Liver (tissue), 10 donors: ENCODE measurements at places on chromosomes 1 and 21.

DNA sequence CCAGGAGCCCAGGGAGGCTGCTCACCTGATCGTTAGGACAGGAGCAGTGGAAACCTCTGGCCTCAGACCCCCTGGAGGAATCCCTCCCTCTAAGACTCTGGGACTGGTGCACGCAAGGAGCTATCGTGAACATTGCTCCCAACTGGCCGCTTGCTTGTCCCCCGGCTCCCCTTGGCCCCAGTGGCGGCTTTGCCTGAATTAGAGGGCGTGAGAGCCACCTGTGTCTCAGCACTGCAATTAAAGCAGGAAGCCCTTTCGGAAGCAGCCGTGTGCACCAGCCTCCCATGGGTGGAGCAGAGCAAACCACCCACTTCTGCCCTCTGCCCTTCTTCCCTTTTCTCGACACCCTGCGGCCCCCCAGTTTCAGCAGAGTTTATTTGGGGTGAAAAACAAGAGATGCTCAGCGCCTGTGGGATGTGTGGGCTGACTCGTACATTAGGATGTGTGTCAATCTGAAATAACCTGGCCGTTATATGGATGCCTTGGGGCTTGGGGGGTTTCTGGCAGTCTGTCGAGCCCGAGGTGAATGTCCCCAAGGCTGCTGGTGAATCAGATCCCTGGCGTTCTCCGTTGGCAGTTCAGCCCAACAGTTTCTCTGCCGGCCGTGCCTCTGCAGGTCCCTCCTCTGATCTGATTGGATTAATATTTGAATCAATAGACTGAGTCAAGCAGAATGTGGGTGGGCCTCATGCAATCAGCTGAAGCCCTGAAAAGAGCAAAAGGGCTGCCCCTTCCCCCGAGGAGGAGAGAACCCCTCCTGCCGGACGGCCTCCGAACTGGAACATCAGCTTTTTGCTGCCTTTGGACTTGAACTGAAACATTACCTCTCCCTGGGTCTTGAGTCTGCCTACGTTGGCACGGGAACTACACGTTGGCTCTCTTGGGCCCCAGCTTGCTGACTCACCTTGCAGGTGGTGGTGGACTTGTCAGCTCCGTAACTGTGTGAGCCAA, 7.3 kb upstream of the UMODL1 start:
- no peak for DNase-seq
- H3K27ac ChIP-seq: no peak overlapping the region
- peaks cover 8% of the 10 kb centered on the region for H3K27me3 ChIP-seq
- no peaks in the 10 kb centered on the region for H3K36me3 ChIP-seq
- no peak overlapping the region for H3K4me3 ChIP-seq

DNA sequence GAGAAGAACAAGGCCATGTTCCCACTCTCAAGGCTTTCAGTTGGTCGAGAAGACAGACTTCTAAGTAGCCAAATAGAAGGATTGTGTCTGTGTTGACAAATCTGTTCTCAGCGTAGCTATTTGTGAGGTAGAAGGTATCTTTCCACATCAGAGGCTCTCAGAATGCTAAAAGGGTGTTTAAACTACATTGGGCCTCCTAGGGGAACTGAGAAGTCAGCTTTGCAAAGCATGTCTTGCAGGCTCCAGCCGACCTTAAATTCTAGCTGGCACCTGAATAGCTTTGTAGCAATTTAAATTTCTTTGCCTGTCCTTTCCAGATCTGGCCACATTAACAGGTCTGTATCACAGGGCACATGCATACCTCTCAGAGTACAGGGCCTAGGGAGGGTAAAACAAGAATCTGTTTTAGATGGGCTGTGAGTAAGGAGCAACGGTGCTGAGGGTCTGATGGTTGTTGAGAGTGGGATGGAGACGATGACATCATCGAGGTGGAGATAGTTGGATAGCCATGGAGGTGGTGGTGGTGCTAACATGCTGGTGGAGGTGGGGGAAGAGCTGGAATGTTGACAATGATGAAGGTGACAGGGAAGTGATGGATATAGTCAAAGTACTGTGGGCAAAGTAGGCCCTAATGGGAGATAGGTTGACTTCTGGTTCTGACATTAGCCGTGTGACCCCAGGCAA, 17.0 kb upstream of the DMBX1 start:
- no peak overlapping the region for H3K27ac ChIP-seq
- H3K36me3 ChIP-seq: no peaks in the 10 kb centered on the region
- H3K4me1 ChIP-seq: no peaks in the 10 kb centered on the region
- H3K27me3 ChIP-seq: peaks cover under 1% of the 10 kb centered on the region
- DNase-seq: no peak
- H3K4me3 ChIP-seq: no peak overlapping the region

DNA sequence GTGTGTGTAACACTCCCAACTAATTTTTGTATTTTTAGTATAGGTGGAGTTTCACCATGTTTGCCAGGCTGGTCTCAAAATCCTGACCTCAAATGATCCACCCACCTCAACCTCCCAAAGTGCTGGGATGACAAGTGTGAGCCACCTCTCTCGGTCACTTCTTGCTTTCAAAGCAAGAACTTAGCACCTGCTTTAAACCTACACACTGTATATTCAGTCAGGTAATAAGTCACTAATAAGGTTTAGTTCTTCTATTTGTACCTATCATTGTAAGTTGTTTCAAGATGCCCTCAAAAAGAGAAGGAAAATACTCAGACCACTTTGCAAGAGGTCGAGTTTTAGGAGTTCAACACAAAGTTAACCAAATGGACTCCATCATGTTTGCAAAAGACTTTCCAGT, 431.3 kb downstream of the MRPL39 start:
- H3K4me3 ChIP-seq: no peak overlapping the region
- no peak for DNase-seq
- H3K36me3 ChIP-seq: no peaks in the 10 kb centered on the region
- no peaks in the 10 kb centered on the region for H3K4me1 ChIP-seq

GRCh38 chr1:196655494-196655893, 3.7 kb downstream of the CFH start:
- peak overlapping the region; percentile 70 for H3K4me3 ChIP-seq
- no peak for DNase-seq
- H3K27ac ChIP-seq: peak overlapping the region; percentile 85
- peaks cover 2% of the 10 kb centered on the region for H3K36me3 ChIP-seq
- H3K4me1 ChIP-seq: peaks cover 7% of the 10 kb centered on the region

- no peak overlapping the region for H3K4me3 ChIP-seq
- no peaks in the 10 kb centered on the region for H3K4me1 ChIP-seq
- no peak overlapping the region for H3K27ac ChIP-seq
- no peaks in the 10 kb centered on the region for H3K36me3 ChIP-seq
- no peak for DNase-seq
- no peaks in the 10 kb centered on the region for H3K27me3 ChIP-seq
Measured at GRCh38 chr1:60034999-60035398, 38.6 kb downstream of the C1orf87 start.
